Stimulated activated CD8-positive, alpha-beta memory T cell treated with anti-CD3 and anti-CD28 coated beads, Interleukin-7, amount 100 ng/mL, for 48 hours (primary cell): ENCODE measurements at places on chromosomes 6 and 20.

- no peak for DNase-seq
Observed at GRCh38 chr6:122696079-122696478, 83.4 kb upstream of the FABP7 start.

DNA sequence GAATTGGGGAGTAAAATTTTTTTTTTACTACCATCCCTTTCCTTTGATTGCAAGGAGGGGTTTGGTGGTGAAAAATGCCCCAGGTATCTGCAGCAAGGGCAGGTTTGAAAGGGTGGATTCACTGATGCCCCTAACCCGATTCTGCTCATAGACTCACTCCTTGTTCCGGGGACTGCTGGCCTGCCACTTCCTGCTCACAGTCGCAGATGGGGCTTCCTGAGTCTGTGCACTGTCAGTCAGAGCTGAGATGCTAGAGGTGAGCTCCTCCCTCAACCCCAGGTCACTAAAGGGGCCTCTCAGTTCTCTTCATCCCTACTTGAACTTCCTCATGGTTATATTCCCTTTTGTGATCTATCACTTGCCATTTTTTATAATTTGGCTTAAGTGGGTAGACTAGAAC lies 357.9 kb downstream of the FARS2 start:
- no peak for DNase-seq

GRCh38 chr6:113290684-113291083 lies 566.5 kb upstream of the MARCKS start:
- no peak for DNase-seq

- no peak for DNase-seq
Observed at GRCh38 chr6:126118058-126118755, 131.9 kb downstream of the TRMT11 start.

GRCh38 chr6:39908838-39909583 lies 25.3 kb downstream of the MOCS1 start:
- no peak for DNase-seq

- DNase-seq, result no peak
Observed at GRCh38 chr6:33437666-33438065, 16.7 kb upstream of the ZBTB9 start.

- DNase-seq, result no peak
Observed at GRCh38 chr6:22647719-22648118, 78.4 kb downstream of the HDGFL1 start.

- DNase-seq, result no peak
Observed at GRCh38 chr20:11626551-11626950, 291.1 kb upstream of the BTBD3 start.

GRCh38 chr6:45835721-45836437 lies 179.8 kb downstream of the CLIC5 start:
- DNase-seq, result no peak

DNA sequence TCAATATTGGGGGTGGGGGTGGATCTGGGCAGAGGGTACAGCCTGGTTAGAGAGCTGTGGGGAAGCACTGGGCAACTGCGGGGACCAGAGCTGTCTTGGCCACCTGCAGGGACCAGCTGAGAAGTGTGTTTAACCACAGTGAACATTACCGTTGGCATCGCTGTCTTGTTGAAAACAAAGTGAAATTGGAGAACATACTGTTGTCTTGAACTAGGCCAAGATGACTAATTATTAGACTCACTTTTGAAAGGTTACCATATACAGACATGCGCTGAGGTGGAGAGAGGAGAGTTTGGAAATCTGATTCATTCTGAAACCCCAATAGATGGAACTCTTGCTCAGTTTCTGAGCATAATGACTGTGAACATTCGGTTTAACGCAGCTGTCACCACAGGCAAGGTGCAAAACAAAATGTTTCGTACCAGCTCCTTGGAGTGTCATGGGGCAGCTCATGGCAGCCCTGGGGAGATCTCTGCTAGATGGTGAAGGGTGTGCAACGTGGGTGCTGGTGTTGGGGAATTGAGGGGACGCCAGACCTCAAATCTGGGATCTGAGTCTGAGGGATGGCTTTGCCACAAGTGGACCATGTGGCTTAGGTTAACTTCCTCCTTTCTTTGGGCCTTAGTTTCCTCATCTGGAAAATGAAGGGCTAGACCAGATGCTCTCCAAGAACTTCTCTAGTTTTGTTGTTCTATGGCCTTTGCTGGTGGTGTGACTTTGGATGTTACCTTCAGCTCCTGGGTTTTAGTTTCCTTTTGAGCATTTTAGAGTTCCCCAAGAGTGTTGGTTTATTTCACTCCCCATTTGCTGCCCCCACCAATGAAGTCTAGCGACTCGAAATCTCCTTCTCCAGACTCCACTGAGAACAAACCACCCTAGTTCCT lies 24.6 kb upstream of the GTSF1L start:
- DNase-seq, result peak; percentile 35

- DNase-seq, result no peak
Observed at GRCh38 chr20:12528591-12529041, 480.2 kb upstream of the SPTLC3 start.

- no peak for DNase-seq
Observed at GRCh38 chr6:12439296-12439695, 149.1 kb downstream of the EDN1 start.

- DNase-seq, result no peak
Observed at GRCh38 chr20:8507231-8507630, 375.2 kb downstream of the PLCB1 start.

- DNase-seq, result no peak
Observed at GRCh38 chr20:1790386-1790785, 104.8 kb upstream of the SIRPA start.

DNA sequence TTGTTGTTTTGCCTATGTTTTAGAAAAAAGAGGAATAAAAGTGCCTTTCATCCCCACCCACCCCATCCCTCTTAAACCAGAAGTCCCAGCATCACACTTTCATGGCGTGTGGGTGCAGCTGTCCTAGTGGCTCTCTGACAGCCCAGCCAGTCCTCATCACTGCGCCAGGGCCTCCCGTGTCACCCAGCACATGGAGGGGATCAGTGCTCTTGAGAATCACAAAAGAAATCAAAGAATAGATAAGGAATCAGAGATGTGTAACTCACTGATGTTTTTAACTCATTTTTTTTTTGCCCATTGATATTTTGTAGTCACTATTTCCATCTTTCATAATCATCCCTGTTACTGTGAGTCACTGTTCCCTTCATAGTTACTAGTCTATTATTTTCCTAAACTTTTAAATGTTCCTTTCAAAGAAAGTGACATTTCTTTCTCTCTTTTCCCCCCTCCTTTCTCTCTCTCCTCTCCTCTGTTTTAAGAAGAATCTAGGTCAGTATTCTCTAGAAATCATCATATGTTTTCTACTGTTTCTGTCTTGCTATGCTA lies 78.6 kb downstream of the AIG1 start:
- DNase-seq, result no peak

DNA sequence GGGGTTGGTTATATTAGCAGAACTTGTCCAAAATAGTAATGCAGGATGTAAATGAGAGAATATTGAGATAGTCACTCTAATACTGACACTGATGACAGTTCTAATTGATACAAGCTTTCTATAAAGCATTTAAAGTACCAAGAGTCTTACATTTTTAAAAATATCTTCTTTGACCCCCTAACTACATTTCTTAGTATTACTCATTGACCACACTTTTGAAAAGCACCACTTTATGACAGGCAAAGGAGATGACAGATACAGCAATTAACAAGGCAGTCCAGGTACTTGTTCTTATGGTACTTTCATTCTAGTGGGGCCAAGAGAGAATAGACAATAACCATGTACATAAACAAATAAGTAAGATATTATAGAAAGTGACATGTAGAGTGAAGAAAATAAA lies 139.4 kb upstream of the EYA4 start:
- DNase-seq, result no peak

DNA sequence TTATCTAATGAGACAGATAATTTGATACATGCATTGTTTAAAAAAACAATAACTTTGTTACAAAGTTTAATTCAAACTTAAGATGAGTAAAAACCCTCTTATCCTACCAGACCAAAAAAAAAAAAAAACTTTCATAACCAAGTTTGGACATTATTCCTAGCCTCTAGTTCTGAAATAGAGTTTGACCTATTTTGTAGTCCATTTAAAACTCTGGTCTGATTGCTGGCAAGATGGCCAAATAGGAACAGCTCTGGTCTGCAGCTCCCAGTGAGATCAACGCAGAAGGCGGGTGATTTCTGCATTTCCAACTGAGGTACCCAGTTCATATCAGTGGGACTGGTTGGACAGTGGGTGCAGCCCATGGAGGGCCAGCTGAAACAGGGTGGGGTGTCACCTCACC lies 125.9 kb downstream of the FRK start:
- DNase-seq, result no peak

DNA sequence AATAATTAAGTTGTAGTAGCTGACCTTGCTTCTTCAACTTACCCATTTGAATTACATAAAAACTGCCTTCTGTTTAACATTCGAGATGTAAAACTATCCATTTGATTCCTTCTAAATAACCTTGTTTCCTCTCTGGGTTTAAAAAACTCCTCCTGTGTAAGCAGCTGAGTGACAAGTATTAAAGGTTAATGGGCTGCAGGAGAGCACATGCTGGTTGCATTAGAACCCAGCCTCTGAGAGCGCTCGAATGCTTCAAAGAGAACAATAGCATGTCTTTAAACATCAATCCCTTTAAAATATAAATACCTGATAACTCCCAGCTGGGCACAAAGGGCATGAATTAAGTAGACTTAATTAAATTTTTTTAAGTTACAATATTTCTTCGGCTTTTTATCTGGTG lies 215.8 kb downstream of the EYA4 start:
- DNase-seq, result no peak

GRCh38 chr6:43824703-43825064 lies 54.7 kb downstream of the VEGFA start:
- DNase-seq, result no peak

- DNase-seq, result no peak
Observed at GRCh38 chr6:42963179-42963854, 2.8 kb downstream of the GNMT start.

- no peak for DNase-seq
Observed at GRCh38 chr20:13676682-13677081, 38.0 kb upstream of the TASP1 start.

DNA sequence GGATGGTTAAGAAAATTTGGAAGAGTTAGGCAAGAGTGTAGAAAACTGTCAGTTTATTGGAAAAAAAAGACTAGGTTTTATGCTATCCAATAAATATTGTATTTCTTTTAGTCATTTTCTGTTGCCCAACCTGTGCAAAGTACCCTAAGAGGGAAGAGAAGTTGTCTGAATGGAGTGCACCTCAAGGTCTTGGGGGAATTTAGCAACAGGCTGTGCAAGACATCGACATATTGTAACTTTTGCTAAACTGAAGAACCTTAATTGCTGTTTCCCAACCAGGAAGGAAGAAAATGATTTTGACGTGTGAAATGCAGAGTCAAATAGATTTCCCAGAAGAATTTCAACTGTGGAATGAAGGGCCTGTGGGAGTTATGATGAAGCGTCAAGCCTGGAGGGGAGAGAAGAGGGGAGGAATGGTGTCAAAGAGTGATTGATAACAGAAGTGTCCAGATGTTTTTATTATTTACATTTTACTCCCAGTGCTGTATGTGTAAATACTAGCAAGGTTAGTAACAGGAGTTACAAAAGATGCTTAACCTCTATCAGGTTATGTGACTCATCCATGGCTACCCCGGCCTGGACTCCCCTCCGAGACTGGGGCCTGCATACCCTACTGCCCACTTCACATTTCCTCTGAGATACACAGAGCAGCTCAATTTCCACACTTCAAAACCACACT lies 246.8 kb downstream of the MYLK4 start:
- DNase-seq, result no peak

DNA sequence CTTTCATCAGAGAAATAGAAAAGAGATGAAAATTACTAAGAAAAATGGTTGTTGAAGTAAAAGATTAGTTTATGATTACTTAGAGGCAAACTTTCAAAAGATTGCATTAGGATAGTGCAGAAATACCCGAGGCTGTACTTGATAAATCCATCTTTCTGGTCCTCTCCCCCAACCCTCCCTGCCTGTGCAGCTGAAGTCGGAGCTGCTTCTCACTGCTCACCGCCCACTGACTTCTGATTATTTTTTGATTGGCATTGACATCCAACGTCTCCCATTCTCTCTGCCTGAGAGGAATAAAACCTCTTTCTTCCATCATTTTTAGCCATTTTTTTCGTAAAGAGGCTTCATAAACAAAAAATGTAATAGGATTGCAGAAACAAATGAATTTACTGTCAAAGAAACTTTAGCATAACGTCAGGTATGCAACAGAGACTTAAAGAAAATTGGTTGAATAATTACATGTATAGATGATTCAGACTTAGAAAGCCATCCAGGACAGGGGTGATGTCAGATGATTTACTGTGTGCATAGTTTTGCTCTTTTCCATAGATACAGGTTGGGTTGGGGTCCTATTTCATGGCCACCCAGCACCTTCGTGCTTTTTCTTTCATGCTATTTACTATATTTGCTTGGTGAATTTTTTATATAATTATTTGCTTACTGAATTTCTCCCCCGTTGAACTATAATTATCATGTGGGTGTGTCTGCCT lies 53.6 kb upstream of the EDN3 start:
- DNase-seq, result no peak

- DNase-seq, result no peak
Observed at GRCh38 chr20:15843777-15844176, 729.5 kb downstream of the KIF16B start.

DNA sequence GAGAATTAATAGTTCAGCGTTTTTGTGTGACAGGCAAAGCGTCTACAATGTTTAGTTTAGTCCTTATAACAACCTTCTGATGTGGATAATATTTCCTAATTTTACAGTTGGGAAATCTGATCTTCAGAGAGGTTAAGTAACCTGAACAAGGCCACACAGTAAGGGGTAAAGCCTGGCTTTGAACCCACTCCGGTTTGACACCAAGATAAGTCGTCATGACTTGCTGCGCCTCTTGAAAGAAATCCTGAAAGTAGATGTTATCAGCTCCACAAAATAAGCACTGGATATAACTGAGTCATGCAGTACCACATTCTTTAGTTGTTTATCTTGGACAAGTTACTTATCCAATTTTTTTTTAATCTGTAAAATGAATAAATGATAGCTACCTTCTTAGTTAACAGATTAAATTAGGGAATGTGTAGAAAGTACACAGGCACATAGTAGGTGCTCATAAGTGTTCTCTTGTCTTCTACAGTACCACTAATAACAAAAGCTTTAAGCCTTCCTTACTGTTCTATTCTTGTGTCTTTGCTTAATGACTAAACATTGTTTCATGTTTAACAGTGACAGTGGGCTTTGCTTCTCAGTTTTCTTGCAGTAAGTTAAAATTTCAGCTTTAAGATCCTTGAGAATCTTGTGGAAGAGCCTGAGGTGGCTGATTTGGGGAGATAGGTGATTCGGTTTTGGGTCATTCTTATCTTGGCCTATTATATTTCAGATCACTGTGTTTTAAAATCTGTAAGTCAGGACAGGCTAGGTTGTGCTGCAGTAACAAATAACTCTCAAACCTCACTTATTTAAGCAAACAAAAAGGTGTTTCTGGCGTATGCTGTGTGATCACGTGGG lies 2.1 kb downstream of the HIVEP1 start:
- no peak for DNase-seq
